ENCODE measurements at places on chromosomes 2 and 18.

DNA sequence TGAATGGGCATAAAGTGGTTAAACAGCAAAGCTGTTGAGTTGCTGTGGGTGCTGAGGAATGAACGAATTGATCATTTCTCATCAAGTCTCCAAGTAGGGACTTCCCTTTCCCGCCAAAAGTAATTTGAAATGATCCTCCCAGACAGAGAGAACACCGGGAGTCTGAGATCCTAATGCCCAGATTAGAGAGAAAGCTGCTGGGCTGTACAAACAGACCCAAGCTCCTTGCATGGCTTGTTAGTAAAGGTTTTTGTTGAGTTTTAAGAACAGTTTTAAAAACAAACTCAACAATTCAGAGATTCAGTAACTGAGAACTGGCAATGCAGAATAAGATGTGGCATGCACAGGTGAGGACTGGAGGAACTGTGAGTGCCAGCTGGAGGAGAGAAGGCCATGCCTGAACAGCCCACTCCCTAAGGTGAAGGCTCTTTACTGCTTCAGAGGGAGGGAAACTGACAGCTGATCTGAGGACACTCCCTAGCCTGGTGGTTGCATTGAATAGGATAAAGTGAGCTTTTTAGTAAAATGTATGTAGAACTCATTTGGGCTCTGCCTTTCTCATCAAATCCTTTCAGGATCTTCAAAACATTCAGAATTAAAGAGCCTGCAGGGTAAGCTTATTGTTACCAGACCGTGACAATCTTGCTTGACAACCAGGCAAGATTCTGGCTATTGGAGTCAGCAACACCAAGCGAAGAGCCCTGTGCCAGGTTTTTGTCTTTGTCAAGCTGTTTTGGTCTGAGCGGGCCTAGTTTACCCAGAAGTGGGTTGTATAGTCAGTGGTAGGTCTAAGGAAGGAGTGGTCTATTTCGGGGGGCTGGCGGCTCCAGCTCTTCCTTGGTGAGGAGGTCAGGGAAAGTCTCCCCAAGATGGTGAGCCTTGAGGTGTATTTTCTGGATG lies 63.2 kb upstream of the IGFBP5 start:
- DNase-seq, result no peak

GRCh38 chr2:5803547-5803946 lies 111.4 kb downstream of the SOX11 start:
- no peak for DNase-seq

DNA sequence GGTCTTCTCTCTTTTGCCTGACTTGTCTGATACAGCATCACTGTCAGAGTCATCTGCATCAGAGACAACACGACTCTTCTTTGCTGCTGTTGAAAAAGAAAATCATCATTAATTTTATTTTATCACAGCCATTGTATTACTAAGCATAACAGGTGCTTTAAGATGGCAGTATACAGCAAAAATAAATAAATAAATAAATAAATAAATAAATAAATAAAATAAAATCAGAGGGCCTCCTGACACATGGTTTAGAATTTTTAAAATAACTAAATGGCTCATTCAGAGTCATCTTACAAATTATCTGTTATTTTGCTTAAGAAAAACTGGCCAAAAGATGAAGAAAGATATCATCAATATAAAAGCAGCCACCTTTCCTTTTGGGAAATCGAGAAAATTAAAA lies 22.8 kb downstream of the IWS1 start:
- no peak for DNase-seq

DNA sequence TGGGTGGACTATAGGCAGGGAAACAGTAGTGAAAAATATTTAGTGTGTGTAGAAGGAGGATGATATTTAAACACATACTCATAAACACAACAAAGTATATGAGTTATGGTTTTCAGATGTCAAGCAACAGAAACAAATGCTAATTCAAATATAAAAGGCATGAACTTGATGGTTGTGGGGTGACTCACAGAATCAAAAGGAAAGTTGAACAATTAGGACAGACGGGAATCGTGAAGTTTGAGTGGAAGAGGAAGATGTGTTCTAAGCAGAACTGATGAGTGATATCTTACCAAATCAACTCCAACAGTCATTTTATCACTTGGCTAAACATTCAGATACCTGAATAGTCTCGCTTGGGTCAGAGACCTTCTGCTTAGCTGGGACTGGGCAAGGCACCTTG lies 53.6 kb upstream of the ITGA6 start:
- DNase-seq, result no peak

- DNase-seq, result no peak
These were observed 185.4 kb upstream of the GLI2 start for GRCh38 chr2:120550282-120550681.

DNA sequence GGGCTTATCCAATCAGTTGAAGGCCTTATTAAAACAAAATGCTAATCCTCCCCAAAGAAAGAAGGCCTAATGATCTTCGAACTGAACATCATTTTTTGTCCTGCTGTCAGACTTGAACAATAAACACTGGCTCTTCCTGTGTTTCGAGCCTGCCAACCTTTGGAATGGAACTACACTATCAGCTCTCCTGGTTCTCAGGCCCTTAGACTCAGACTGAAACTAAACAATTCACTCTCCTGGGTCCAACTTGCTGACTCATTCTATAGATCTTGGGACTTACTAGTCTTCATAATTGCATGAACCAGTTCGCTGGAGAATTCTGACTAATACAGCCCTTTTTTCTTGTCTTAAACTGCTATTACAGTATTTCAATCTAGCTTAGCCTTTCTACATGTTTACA lies 235.2 kb downstream of the LNPK start:
- no peak for DNase-seq

DNA sequence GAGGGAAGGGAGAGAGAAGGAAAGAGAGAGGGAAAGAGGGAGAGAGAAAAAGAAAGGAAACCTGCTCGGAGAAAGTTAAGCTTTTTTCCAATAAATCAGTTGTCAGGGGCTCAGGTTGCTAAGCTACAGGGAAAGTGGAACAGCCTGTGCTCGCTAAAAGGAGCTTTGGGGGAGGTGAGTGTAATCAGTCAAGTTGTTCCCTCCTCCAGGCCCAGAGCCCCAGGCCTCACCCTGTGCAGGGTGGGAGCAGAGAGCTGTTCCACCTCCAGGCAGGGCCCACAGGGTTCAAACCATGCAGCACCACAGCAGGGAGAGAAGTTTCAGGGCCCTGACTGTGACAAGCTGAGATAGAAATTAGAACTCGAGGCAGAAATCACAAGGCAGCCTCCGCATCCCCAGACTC lies 56.4 kb upstream of the PPP1CB start:
- DNase-seq, result no peak

DNA sequence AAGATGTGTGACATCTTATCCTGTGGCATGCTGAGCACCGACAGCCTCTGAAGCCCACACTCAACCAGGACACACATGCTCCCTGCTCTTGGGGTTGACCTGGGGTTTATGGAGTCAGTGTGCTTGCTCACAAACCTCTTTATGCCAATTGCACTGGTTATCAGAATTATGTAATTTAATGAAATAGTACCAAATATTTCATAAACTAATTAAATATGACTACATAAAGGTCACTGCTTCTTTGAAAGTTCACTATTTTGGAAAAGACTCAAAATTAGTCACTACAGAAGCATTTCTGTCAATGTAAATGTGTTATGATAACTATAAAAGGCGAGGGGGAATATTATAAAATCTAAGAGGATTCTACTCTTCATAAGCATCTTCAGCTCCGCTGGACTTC lies 76.7 kb downstream of the FHOD3 start:
- DNase-seq, result no peak

GRCh38 chr2:154961676-154962075 lies 263.2 kb downstream of the KCNJ3 start:
- DNase-seq, result no peak

GRCh38 chr2:54724560-54725342 lies 1.3 kb downstream of the EML6 start:
- no peak for DNase-seq

- DNase-seq, result no peak
These were observed 65.6 kb upstream of the SCN1A start for GRCh38 chr2:166193407-166193806.

- DNase-seq, result no peak
These were observed 280.2 kb downstream of the CTNNA2 start for GRCh38 chr2:79793006-79793405.

DNA sequence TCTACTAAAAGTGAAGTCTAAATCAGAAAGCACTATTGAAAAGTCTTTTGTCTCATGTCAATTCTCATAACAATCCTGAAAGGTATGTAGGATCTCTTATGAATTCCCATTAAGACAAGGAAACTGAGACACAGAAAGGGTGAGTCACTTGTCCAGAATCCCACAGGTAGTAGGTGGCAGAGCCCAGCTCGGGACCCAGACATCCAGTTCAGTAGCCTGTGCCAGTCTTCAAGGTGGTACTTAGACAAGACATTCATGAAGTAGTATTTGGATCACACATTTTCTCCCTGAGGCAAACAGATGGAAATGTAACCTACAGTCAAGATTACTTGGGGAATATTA lies 14.8 kb upstream of the PARD3B start:
- DNase-seq, result no peak

GRCh38 chr2:105593221-105593967 lies 151.3 kb upstream of the NCK2 start:
- no peak for DNase-seq

Measured in vagina (tissue), 2 donors.